ENCODE measurements at places on chromosomes 3 and 15.

- no peak for DNase-seq
Observed at GRCh38 chr3:81952141-81952540, 190.7 kb upstream of the GBE1 start.

DNA sequence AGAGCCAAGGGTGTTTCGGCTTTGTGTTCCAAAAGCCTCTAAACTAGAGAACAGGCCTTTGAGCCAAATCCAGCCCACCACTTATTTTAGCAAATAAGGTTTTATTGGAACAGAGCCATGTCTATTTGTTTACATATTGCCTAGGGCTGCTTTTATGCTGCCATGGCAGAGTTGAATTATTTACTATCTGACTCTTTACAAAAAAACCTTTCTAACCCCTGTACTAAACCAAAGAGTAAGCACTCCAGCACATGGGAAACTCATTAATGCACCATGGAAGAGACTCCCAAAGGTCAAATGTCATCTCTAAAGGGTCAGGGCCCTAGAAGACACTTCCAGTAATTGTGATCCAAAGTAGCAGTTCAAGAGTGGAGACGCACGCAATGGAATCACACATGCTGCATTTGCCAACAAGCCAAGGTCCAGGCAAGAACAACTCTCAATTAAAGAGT, 22.3 kb downstream of the OSBPL10 start:
- no peak for DNase-seq

DNA sequence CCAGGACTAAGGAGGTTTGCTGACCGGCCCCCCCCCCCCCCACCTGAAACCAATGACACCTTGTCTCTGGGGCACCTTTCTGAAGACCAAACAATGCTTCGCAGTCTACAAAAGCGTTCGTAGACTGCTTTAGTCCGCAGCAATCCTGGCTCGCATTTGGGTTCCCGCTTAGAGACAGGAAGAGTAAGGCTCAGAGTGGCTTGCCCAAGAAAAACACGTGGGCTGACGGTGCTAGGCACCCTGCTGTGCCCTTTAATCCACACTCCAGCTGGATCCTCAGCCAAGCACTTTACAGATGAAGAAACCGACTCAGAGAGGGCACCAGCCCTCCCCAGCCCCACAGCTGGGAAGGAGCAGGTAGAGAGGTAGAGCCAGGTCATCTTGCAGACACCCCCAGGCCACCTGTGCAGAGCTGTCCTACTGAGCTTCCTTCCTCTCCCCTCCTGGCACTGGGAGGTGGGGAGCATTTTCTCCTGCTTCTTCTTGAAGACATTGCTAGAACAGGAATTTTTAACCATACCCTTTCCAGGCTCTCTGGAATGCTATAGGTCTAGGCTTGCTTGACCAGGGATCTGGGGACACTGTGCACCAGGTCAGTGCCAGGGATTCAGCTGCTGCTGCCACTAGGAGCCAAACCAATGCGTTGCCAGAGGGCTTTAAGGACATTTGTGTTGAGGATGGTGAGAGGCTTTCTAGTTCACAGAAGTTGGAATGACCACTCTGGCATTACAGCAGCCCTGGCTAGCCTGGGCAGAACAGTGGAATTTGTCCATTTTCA, 1.0 kb upstream of the KLF15 start:
- no peak for DNase-seq

GRCh38 chr3:187406927-187407326, 38.7 kb downstream of the RTP4 start:
- no peak for DNase-seq

DNA sequence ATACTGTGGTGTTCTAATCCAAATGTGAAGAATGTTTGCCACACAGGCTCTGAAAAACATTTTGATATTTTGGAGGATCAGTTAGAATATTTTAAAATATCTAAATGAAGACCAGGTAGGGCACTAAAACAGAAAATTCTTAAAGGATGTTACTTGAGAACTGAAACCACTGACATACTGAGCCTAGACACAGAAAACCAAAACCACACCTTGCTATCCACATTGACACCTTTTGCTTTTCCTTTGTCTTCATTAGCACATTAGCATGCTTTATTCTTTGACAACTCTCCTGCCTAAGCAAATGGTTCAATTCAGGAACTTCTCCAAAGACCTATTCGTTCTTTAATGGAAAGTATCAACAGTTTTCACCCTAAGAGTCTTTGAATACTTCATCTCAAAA, 835.9 kb upstream of the GRM7 start:
- no peak for DNase-seq

DNA sequence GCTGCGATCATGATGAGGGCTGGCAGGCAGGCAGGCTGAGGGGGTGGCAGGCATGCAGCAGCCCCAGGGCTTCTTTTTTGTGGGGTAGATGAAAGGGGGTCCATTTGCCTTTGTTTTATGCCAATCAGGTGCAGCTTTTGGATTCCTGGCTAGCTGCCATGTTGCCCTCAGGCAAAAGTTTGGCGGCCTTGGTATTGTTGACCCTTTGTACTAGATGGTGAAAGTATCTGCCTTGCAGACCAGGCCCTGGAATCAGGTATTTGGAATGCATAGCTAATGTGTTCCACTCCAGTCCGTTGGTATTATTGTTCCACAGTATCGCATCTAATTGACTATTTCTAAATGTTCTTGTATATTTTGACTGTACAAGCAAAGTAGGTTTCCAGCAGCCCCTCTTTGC, 35.0 kb downstream of the EEFSEC start:
- no peak for DNase-seq

DNA sequence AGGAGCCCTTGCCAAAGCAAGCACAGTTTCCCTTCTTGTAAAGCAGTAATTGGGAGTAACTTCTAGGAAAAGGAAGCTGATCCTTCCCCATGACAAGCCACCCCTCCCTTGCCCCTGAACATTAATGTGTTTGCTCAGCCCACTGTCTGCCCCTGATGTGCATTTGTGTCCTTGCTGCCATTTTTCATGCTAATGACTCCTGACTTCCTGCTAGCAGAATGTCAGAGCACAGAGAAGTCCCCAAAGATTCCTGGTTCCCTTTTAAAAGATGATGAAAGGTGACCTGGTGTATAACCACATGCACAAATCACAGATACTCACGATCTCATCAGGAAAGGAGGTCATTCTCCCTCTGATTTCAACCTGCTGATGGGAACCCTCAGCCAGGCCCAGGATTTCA, 44.2 kb upstream of the WNT5A start:
- DNase-seq, result no peak

GRCh38 chr15:53437366-53437765, 322.1 kb downstream of the WDR72 start:
- DNase-seq, result no peak

DNA sequence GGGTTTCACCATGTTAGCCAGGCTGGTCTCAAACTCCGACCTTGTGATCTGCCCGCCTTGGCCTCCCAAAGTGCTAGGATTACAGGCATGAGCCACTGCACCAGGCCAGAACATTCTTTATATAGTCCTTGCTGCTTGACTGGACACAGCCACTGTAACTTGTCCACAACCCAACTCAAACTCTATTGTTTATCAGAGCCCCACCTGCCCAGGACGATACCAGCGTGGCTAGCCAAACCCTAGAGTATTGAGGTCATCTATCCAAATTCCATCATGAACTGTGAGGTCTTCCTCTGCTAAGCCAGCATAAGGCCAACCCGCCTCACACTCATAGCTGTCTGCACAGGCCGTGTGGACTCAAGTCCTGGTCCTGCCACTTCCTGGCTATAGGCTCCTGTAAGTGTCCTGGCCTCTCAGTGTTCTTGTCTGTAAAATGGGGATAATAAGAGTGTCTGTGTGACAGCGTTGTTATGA, 63.9 kb downstream of the DAPK2 start:
- DNase-seq, result no peak

- no peak for DNase-seq
Observed at GRCh38 chr3:50258029-50258680, 10.8 kb upstream of the SEMA3B start.

DNA sequence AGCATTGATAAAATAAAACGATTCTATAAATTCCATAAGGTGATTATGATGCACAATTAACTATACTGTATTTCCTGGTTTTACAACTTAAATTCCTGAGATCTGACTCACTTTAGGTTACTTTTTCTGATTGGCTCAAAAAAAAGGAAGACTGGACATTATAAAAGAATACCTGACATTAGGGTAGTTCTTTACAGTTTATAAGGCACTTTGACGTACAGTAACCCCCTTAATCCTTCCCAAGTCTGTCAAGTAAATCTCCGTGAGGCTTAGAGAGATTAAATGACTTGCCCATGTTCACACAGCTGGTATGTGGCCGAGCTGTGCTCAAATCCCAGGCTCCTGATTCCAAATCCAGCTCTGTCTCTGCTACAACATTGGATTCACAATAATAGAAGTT, 1.0 kb upstream of the SLTM start:
- DNase-seq, result no peak

- DNase-seq, result no peak
Observed at GRCh38 chr3:18237251-18238005, 187.7 kb downstream of the SATB1 start.

DNA sequence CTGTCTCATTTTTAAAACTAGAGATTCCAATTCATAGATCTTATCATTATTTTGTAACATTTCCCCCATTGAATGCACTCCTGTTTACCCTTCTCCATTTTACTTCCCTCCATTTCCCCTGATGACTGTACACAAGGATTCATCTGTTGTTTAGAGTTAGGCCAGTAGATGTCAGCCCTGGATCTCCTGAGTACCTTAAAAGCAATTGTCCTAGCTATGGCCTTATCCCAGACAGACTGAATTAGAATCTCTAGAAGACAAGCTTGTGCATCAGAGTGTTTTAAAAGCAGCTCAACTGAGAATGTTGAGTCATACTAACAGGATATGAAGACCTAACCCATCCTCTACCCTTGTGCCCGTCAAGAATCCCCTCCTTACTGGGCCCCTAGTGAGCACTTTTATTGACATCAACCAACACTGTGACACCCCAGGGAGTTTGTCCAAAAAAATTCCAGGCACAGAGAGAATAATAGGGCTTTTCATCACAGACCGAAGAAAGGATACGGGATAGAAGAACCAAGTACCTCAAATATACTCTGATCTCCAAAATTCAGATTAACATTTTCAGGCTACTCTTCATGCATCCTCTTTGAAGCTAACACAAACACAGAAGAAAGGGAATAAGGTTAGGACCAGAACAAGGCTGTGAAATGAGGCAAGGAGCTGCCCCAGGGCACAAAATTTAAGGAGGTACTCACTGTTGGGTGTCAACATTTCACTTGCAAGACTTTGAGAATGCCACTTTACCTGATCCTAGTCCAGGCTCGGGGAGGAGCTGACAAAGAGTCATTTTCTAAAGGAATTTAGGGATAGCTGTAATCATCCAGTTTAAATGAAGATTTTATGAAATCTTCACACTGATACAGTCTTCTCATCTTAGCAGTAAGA, 17.1 kb downstream of the ZBED2 start:
- peak; percentile 40 for DNase-seq

DNA sequence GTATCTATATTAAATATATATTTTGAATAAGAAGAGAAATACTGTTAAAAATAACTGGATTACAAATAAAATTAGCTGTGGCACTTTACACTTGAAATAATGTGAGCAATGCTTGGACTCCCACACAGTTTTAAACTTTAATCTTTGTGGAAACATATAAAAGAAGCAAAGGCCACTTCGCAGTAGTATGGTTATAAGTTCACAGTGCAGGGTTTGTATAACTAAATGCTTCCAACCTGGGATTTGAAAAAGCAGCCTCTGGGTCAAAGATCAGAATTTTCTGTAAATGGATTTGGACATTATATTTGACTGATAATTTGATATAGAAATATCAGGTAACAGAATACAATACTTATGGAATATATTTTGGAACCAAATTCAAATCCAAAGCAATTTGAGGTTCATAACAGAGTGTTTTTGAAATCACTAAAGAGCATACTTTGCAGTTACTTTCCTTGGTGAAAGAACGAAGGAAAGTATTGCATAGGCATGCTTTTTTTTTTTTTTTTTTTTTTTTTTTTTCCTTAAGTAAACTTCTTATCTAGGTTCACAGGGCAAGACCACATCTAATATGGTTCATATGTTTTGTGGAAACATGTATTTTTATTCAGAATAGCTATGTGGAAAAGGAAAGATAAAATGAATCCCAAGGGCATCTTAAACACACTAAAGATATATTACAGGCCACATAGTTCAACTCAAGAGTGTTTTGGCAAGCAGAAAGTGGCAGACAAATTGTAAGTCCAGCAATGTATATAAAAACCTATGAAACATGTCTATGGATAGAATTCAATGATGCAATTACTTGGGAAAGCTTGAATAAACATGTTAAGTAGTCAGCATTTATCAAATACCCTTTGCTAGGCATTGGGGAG, 47.1 kb upstream of the SGO1 start:
- DNase-seq, result no peak

- no peak for DNase-seq
Observed at GRCh38 chr3:96236522-96236921, 577.9 kb upstream of the EPHA6 start.

DNA sequence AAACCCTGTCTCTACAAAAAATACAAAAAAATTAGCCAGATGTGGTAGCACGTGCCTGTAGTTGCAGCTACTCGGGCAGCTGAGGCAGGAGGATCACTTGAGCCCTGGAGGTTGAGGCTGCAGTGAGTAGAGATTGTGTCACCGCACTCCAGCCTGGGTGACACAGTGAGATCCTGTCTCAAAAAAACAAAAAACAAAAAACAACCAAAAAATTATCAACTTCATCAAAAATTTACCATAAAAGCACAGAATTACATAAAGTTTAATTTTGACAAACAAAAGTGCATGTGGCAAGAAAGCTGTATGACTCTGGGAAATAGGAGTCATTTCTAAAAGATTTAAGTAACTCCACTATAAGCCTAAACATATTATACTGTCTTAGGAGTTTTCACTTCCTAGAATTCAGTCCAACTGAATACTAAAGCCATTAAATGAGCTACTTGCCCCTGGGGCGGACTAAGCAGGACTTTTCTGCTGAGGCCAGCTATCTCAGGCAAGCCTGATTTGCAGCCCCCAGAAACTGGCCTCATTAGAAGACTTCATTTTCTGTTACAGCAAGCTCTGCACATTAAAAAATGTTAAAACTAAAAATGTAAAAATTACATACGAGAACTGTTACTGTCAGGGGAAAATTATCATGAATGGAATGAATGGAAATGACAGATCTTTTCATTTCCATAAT, 23.0 kb downstream of the HSPBAP1 start:
- DNase-seq, result no peak

DNA sequence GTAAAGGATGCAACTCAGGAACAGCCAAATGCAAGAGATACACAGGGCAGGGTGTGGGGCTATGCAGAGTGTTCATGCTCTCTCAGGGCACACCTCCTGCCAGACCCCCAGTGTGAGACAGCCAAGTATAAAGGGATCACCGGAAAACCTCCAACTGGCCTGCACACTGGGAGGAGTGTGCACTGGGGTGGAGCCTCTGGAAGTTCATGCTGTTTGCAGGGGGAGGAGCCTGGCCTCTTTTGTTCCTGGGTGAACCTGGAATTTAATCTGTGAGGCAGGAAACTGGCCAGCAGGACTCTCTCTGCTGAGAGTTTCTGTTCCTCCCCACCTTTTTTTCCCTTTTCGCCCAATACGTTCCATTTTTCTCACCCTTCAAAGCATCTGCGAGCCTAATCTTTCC, 204.1 kb downstream of the WNT5A start:
- no peak for DNase-seq

- DNase-seq, result no peak
Observed at GRCh38 chr3:112675943-112676535, 35.1 kb upstream of the CCDC80 start.

- no peak for DNase-seq
Observed at GRCh38 chr3:21310891-21311290, 440.1 kb downstream of the ZNF385D start.

Data from CD4-positive, alpha-beta T cell treated with Interleukin-15 for 4 hours (primary cell).